ENCODE measurements at places on chromosomes 12 and 14. TPM values are rescaled to one million over a fixed set of nuclear protein-coding genes. Genes with fewer than 3 reads are reported as not detected.
A peak's percentile ranks its signal among the peaks of the same experiment; 100 is the strongest.

- DNase-seq: no peak
Measured at GRCh38 chr12:12583510-12584178, 21.0 kb upstream of the DUSP16 start.

ZFP36L1 gene
- 258 TPM for polyA plus RNA-seq

DNA sequence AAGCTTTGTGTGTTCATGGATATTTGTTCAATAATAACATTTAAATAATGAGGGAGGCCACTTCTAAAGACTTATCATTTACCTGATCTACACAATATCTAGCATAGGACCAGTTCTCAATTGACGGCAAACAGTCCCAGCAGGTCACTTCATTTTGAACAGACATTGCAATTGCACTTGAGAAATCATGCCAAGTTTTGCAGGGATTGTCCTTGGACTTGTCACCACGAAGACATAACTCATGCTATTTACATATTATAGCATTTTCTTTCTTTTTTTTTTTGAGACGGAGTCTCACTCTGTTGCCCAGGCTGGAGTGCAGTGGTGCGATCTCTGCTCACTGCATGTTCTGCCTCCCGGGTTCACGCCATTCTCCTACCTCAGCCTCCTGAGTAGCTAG, 34.5 kb upstream of the BICD1 start:
- no peak for DNase-seq

- no peak for DNase-seq
Measured at GRCh38 chr12:46200551-46200950, 68.3 kb downstream of the SLC38A1 start.

DNA sequence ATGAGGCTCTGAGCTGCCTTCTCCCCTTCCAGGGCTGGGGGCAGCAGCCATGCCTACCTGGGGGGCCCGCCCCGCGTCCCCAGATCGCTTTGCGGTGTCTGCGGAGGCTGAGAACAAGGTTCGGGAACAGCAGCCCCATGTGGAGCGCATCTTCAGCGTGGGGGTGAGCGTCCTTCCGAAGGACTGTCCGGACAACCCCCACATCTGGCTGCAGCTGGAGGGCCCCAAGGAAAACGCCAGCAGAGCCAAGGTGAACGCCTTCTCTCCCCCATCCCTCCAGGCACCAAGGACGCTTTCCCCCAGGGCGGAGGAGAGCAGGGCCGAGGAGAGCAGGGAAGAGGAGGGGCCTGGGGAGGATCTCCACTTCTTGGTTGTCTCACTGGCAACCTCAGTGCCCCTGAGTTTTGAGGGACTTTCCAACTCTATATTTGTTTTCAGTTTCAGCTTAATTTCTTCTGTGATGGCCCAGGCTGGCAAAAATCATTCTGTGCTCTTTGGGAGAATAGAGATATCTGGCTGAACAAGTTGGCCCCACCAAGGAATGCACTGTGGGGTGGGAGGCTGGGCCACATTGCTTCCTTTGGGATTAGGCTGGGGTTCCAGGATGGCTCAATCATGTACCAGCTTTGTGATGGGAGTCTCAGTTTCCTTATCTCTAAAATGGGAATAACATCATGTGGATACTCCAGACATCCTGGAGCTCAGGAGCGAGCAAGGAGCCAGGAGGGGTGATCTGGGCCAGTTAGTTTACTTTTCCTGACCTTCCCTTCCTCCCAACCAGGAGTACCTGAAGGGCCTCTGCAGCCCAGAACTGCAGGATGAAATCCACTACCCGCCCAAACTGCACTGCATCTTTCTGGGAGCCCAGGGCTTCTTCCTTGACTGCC, 1.2 kb downstream of the KHNYN start:
- DNase-seq: no peak

DNA sequence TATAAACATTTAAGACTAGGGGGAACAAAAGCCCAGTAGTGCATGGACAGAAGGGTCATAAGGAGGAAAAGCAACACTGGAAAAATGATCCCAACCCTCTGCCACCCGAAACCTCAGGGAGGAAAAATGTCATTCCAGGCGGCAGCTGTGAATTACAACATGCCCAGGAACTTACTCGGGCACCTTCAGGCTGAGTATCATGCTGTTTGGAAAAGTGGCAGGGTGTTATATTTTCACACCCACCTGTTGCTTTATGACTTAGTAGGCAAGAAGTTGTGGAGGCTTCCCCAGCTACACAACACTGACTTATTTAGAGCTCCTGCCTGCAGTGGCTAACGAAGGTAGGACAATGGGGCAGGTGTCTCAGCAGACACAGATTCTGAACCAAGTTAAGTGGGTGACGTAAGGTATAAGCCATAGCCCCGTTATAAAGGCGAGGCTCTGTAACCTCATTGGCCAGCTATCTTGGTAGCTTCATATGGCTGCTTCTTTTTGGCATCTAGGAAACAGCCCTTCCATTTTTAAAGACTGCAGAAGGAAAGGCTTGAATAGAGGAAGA, 96.1 kb upstream of the IFNG-AS1 start:
- peak; percentile 53 for DNase-seq

GRCh38 chr12:1880876-1881275, 37.6 kb downstream of the CACNA2D4 start:
- DNase-seq: no peak

DNA sequence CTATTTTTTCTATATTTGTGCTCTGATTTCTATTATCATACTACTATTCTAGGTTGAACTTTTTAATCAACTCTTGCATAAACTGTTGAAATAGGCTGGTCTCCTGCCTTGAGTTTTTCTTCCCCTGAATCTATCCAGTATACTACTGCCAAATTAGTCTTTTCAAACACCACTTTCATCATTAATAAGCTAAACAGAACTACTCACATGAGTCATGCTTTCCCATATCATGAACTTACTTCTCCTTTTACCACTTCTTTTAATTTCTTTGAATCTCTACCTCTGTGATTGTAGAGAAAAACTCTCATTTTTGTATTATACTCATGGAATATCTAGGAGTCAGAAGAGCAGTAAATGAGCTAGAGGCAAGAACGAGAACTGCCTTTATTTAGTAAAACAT, 340.3 kb upstream of the PDE3A start:
- no peak for DNase-seq

RASAL1 gene
- polyA plus RNA-seq: 6.3 TPM

OGFOD2 gene
- polyA plus RNA-seq: 14.5 TPM

REP15 gene
- polyA plus RNA-seq: 2.7 TPM

ALDH2 gene
- 91.9 TPM for polyA plus RNA-seq

INHBE gene
- polyA plus RNA-seq: 0.95 TPM

GRCh38 chr12:45681465-45681864, 48.0 kb upstream of the ARID2 start:
- DNase-seq: no peak

DNA sequence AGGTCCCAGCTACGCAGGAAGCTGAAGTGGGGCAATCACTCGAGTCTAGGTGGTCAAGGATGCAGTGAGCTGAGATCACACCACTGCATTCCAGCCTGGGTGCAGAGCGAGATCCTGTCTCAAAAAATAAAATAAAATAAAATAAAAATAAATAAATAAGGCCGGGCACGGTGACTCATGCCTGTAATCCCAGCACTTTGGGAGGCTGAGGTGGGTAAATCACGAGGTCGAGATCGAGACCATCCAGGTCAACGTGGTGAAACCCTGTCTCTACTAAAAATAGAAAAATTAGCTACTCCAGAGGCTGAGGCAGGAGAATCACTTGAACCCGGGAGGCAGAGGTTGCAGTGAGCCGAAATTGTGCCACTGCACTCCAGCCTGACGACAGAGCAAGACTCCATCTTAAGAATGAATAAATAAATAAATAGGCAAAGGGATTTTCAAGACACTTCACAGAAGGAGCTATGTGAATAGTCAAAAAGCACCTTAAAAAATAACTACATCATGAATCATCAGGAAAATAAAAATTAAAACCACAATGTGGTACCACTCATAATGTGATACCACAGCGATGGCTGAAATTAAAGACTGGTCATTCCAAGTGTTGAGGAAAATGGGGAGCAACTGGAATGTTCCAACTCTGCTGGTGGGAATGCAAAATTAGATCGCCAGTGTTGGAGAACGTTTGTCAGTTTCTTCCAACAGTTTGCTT, 92.9 kb upstream of the TBX3 start:
- no peak for DNase-seq

- peak; percentile 4 for DNase-seq
Measured at GRCh38 chr12:87952850-87953249, 76.4 kb downstream of the C12orf50 start.

DNA sequence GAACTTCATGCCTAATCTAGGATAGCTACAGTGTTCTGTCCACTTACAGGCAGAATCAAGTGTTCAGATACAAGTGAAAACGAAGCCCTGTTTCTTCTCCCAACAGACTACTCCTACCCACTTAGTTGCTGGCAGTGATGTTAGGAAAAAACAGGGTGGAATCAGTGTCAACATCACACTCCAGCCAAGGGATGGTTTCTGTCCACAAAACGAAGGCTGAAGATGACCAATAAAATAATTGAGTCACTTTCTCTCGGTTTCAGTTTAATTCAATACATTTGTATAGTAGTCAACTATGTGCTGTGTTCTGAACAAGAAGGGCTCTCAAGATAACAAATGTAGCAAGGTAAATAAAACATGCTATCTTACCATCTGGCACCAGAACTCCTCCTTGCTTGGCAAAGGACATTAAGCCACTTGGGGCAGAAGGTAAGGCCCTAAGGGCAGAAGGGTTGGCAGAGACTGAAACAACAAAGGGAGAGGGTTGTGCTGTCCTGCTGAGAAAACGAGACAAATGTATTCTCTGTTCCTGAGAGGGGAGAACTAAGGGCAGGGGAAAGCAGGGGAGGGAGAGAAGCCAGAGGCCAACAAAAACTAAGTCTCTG, 393.6 kb downstream of the DPF3 start:
- no peak for DNase-seq

TMEM253 gene
- 1.3 TPM for polyA plus RNA-seq

SERPINA10 gene
- polyA plus RNA-seq: 0.23 TPM

ALX1 gene
- 26.5 TPM for polyA plus RNA-seq

DNA sequence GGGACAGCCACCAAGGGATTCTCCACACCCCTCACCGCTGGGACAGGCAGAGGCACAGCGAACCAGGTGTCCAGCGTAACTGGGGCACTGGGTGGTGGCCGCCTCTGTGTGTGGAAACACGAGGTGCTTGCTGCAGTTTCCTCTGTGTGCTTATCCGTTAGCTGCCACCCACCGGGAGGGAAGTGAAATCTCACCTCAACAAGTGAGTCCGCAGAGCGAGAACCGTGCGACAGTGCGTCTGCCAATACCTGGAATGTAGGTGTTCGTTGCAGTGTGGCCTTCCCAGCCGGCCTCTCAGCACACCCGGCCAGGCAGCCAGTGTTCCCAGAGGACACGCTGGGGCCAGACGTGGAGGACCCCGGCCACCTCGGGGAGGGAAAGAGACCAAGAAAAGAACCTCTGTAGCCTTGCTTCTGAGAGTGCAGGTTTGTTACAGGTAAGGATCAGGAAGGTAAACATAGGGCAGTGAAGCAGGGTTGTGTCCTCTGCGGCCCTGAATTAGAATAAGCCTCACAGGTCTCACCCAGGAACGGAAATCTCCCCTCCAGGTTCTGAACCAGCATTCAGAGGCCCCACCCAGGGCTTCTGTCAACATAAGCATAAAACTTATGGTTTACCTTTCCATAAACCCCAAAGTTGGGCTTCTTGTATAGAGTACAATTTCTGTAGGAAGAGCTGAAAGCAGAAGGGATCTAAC, 1.5 kb downstream of the BCL2L14 start:
- no peak for DNase-seq

GRCh38 chr12:46608431-46609272, 217.1 kb downstream of the SLC38A4 start:
- no peak for DNase-seq

- no peak for DNase-seq
Measured at GRCh38 chr14:45811155-45811554, 558.2 kb upstream of the MIS18BP1 start.

- DNase-seq: no peak
Measured at GRCh38 chr12:22971701-22972191, 346.8 kb downstream of the ETNK1 start.

SIX6 gene
- not detected for polyA plus RNA-seq

GRCh38 chr12:12891080-12891880, at the start of gene GPRC5A:
TSS of gene GPRC5A (plus strand) at chr12:12891562. CDS start at chr12:12908250, 16,688 bp downstream.
- peak; percentile 84 for DNase-seq

DNA sequence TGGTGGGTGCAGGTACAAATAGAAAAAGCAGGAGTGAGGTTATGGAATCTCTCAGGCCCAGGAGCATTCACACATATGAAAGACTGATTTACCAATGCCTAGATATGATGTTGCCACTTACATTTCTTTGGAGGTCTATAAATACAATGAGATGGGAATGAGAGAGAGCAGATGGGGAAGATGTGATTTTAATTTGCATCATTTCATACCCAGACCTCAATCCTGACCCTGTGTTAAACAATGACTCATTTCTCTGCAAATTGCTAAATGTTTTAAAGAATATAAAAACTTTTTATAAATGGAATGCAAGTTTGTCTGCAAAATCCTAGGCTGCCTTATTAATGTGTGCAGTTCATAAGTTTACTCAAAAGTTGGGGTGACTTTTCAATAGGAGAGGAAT, 38.6 kb upstream of the GNG2 start:
- DNase-seq: no peak

CISTR gene
- polyA plus RNA-seq: not detected

NKX2-8 gene
- not detected for polyA plus RNA-seq

DNA sequence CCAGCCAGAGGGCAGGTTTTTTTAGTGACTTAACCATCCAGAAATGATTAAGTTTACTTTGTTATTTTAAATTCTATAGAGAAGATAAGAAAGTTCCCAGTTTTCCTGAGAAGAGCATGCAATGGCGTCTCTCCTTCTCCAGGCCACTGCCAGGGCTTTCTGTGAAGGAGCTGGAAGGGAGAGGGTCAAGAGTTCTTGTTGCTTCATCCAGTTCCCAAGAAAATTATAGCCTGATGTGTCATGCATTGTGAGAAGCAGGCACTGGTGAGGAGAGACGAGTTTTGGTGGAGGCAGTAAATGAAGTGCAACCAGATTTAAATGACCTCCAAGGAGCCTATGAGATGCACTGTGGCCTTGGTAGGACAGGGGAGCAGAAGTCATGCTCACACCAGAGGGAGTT, 14.2 kb downstream of the ELK3 start:
- DNase-seq: no peak

OTX2 gene
- not detected for polyA plus RNA-seq

DNA sequence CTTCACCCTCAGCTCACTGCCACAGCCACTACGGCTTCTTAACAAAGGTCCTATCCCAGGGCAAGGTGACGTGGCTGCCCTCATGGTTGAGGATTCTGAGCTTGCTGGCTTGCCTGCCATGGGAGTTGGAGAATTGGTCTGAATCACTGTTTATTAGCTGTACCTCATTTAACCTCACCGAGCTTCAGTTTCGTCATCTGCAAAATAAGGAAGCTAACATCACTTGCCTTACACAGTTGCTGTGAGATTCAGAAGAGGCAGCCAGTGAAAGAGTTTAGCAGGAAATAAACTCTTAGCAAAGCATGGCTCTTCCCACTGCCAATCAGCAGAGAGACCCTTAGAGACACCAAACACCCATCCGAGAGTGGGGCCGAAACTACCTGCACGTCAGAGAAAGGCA, 90.1 kb upstream of the KCNA1 start:
- DNase-seq: no peak

- DNase-seq: no peak
Measured at GRCh38 chr12:113221997-113222729, 899 bp downstream of the TPCN1 start.

DNA sequence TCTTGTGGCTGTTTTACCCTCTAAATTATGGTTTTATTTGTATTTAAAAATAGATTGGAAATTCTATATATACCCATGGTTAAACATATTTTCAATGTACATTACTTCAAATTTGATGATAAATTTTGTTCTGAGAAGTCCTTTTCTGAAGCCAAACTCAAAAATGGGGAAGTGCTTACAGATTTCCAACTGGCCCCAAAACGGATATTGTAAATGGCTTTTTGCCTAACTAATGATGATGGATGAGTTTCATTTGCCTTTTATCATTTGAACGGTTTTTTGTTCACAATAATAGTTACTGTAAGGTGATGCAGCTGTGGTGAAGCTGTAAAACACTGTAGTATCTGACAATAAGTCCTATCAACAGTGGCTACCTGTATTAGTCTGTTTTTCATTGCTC, 136.9 kb downstream of the FUT8 start:
- DNase-seq: no peak

All from left kidney (tissue), 8 donors.